ENCODE measurements at places on chromosomes 3 and 15.
A peak's percentile ranks its signal among the peaks of the same experiment; 100 is the strongest.

DNA sequence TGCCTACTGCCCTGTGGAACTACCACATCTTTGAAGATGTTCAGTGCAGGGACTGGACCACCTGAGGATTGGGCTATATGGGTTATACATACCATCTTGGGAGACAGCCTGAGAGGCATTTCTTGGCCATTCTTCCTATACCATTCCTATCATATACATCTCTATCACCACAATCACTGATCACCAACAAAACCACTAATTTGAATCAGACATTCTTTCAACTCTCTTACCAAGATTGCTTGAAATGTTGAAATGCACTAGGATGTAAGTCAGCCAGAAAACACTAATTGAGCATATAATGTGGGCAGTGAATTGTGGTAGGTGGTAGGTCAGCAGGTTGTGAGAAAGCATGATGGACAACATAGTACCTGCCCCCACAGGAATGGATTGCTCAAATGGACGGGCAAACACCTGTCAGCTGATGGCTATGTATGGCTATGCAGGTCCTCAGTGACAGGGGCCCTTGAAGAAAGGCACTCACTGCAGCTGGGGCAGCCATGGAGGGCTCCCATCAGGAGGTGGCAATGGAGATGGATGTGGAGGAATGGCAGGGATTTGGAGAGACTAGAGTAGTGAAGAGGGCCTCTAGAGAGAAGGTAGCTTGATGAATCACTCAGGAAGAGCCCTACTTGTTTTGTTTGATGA lies 49.1 kb downstream of the AMOTL2 start:
- no peak for DNase-seq

- DNase-seq, result no peak
These were observed 198.5 kb upstream of the COL8A1 start for GRCh38 chr3:99439892-99440291.

GRCh38 chr3:192253138-192253887 lies 474.0 kb downstream of the FGF12 start:
- DNase-seq, result no peak

DNA sequence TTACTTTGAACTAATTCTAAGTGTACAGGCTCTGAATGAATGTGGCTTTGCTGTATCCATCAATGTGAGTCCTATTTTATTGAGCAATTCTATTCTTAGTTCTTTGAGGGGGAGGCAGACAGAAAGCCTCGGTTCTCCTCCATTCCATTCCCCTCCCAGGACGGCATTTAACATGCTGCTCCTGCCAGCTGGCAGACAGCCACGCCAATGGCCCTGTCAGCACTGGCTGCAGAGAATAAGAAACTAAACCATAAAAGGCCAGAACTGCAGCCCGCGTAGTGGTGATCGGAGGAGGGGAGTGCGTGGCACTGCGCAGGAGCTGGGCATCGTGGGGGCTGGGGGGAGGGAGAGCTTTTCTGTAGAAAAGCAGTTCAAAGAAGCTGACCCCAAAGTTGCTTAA lies 76.0 kb upstream of the HACD2 start:
- DNase-seq, result peak; percentile 59

DNA sequence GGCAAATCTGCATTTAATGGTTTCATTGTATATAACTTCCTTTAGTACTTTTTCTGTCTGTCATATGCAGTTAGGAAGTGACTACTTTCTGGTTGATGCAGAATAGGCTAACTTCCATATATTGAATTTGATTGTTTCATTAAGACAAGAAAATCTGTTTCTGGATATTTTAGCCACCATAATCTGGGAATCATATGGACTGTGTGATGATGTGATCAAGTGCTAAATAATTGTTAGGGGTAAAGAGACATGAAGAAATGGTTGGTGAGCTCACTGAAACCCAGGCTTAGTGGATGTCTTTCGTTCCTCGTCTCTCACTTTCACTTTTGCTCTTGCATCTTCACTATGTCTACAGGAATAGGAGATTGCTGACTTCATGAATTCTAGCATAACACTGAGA lies 3.5 kb upstream of the MNS1 start:
- DNase-seq, result no peak

DNA sequence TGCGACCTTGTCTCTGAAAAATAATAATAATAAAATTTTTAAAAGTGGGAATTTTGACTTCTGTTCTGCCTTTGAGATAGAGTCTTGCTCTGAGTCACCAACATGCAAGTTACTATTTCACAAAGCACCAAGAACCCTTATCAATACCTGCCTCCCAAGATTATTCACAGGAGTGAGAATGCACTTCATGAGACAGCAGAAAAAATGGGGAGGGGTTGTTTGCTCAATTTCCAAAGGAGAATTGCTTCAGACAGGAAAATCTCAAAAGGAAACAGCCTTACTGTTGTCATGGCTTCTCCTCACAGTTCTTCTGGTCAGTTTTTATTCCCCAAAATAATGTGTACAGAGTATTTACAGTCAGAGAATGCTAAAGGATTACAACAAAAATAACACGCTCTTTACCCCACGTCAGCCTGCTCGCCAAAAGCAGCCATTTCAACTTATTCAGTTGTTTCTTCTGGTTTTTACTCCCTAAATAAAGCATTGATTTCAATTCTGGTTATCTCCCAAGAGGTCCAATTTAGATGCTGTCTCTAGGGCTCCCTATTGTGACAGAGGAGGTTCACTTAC lies 89.0 kb downstream of the PPCDC start:
- no peak for DNase-seq

DNA sequence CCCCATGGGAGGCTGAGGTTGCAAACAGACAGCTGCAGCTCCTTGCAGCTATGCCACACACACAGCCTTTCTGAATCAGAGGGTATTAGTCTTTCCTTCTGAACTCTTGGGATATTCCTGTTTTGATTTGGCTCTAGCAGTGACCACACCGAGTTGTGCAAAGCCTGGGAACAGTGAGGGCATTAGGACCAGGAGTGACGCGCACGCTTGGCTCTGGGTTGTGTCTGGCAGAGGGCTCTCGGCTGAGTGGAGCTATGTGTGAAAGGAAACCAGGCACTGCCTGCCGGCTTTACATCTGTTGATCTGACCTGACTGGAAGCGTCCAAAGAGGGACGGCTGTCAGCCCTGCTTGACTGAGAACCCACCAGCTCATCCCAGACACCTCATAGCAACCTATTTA lies at the start of gene GALNT15:
GALNT15 (plus strand) TSS at position 292 of the 400 bp plus-strand sequence. CDS start 472 bp downstream, outside the sequence.
- peak; percentile 88 for DNase-seq

GRCh38 chr3:127151992-127152650 lies 40.8 kb upstream of the PRR23E start:
- DNase-seq, result no peak

DNA sequence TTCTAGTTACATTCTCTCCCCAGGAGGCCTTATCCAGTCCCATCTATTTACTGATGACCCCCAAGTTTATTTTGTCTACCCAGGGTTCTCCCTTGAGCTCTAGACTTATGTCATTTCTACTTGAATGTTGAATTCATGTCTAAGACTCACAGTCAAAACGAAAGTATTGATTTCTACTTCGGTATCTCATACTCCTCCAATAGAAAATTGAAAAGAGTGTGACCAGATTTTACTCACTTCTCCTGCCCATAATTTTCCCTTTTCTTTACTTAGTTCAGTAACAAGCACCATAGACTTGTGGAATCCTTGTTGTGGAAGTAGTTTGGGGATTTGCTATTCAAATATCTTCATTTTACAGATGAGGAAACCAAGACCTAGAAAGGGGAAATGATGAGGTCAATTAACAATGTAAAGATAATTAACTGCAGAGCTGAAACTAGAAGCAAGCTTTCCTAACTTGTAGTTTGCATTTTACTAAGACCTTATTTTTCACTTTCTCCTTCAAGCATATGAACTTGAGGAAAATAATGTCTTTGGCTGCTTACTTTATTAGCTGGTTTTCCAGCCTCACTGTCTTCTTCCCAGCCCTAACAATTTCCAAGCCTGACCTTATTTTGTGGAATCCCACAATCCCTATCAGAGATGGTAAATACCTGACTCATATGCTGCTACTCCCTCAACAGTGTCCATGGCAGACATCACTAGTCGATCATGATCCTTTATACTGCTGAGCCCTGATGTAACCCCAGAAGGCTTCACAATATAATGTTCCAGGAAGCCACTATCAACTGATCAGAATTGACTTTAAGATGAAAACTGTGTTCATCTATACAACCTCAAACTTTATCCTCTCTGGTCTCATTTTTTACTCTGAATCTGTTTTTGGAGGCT lies 123.9 kb upstream of the AGBL1 start:
- DNase-seq, result no peak

- no peak for DNase-seq
These were observed 117.0 kb upstream of the TSPAN3 start for GRCh38 chr15:77187751-77188464.

DNA sequence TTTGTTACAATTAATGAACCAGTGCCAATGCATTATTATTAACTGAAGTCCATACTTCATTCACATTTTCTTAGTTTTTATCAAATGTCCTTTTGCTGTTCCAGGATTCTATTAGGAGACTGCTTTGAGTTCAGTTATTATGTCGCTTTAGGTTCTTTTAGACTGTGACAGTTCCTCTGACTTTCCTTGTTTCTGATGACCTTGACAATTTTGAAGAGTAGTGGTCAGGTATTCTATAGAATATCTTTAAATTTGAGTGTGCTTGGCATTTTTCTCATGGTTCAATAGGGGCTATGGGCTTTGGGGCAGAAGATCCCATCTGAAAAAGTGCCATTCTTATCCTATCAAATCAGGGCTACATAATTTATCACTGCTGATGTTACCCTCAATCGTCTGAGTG lies 126.3 kb downstream of the APBA2 start:
- no peak for DNase-seq

DNA sequence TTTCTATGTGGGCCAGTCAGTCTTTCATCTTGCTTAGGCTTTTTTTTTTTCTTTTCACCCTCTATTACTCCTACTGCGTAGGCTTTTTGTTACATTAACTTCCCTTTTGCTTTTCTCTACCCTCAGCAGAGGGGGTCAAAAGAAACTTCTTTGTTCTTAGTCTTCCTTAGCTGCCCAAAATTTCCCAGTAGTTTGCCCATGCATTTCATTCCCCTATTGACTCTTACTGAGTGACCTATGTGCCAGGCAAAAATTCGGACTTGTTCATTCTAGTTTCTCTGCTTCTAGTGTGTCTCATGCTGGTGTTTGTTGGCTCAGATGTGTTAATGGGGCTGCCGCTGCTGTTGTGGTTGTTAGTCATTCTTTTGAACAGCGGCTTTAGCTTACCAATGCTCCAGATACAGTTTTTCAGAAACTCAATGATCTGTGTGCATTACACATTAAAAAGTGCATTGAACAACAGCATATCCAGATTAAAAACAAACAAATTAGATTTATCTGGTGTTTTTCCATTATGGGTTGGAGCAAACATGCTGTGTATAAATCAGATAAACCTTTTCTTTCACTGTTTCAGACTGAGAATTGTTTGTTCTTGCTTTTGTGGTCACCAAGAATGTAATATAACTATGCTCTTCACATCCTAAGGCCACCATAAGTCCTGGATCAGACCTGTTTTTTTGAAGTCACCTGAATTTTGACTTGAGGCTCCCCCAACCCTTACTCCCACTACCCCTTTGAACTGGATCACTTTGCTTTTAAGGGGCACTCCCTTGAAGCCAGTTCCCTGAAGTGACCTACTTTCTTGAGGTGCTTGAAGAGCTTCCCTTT lies 43.1 kb downstream of the PDE8A start:
- DNase-seq, result no peak

- DNase-seq, result no peak
These were observed 215.3 kb upstream of the ROBO1 start for GRCh38 chr3:79983118-79983517.

- no peak for DNase-seq
These were observed 242.1 kb upstream of the THRB start for GRCh38 chr3:24736701-24737100.

DNA sequence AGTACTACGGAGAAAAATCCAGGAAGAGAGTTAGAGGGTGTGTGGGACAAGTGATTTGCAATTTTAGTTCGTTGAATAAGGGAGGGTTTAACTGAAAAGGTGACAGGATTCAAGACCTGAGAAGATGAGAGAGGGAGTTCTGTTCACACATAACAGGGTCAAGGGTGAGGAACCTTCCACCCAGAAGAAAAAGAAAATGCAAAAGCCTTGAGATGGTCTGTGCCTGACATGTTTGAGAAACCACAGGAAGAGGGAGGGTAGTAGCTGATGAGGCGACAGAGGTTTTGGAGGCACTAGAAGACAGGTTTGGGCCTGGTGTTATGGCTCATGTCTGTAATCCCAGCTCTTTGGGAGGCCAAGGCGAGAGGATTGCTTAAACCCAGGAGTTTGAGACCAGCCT lies 591 bp upstream of the SLC25A20 start:
- DNase-seq, result no peak

DNA sequence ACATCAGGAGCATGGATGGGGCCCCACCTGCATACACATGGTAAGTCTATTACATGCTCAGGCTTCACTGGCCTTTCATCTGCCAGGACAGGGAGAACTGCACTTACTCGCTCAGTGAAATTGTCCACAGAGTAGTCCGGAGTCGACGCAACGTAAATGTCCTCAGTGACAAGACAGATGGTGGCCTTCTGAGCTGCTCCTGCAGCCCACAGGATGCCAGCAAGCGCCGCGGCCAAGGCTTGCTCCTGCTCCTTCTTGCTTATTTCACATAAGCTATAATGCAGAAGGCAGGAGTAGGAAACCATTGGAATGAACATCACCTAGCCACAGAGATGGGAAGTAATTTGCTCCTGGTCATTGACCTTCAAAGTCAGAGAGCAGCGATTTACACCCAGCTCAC lies 14.4 kb downstream of the MINDY4B start:
- no peak for DNase-seq

GRCh38 chr15:85649372-85649771 lies 145.4 kb downstream of the KLHL25 start:
- no peak for DNase-seq

GRCh38 chr3:184715943-184716621 lies 4.2 kb upstream of the MAGEF1 start:
- no peak for DNase-seq

DNA sequence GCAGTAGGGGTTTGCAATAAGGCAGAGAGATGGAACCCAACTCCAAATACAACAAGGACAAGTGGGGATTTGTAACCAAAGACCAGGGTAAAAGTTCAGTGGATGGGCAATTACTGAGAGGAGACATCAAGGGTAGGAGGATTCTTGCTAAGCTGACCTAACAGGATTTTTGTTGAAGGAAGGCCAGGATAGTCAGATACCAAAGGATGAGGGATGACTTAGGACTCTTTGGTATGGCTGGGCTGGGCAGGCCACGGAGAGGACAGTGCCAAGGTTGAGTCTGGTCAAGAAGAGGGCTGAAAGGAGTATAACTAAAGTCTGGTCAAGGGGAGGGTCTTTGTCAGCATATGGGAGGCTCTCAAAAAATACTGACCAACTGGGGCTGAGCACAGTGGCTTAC lies 85.3 kb upstream of the UBE2E2 start:
- DNase-seq, result no peak

DNA sequence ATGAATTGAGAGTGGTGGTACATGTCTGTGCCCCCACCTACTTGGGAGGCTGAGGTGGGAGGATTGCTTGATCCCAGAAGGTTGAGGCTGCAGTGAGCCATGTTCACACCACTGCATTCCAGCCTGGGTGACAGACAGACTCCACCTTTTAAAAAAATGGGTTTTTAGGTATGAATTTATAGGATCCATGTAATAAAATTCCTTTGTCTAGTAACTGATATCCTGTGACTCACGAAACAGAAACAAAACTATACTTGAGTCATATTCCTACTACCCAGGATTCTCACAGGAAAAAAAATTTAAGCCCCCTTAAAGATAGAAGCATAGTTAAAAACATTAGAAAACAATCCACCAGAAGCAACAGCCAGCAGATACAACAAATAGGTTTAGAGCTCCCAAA lies 10.0 kb upstream of the CRTC3 start:
- DNase-seq, result no peak

- DNase-seq, result no peak
These were observed 8.6 kb upstream of the EEFSEC start for GRCh38 chr3:128144512-128145187.

GRCh38 chr3:172125963-172126457 lies 86.6 kb downstream of the FNDC3B start:
- no peak for DNase-seq

All from posterior cingulate gyrus (tissue), 11 donors.